ENCODE measurements at places on chromosomes 1 and 21.

GRCh38 chr21:31503467-31503866 lies 156.0 kb upstream of the SOD1 start:
- no peak for DNase-seq

- DNase-seq, result no peak
These were observed 55.8 kb upstream of the RC3H1 start for GRCh38 chr1:174077749-174078490.

DNA sequence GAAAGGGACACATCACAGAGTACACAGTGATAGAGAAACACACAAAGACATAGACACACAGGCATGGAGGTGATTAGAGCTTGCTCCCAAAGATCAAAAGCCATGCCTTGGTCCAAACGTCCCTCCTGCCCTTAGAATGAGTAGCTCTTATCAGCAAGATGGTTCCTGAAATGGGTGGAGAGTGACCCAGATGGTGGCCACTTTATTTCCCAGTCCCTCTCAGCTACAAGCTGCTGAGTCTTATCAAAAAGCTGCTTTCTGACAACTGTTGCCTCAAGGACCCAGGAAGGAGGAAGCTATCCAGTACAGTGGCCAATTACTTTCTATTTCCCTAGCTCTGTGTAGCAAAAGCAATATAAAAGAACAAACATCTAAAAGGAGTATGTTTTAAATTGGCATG lies 7.7 kb upstream of the CLCA1 start:
- no peak for DNase-seq

DNA sequence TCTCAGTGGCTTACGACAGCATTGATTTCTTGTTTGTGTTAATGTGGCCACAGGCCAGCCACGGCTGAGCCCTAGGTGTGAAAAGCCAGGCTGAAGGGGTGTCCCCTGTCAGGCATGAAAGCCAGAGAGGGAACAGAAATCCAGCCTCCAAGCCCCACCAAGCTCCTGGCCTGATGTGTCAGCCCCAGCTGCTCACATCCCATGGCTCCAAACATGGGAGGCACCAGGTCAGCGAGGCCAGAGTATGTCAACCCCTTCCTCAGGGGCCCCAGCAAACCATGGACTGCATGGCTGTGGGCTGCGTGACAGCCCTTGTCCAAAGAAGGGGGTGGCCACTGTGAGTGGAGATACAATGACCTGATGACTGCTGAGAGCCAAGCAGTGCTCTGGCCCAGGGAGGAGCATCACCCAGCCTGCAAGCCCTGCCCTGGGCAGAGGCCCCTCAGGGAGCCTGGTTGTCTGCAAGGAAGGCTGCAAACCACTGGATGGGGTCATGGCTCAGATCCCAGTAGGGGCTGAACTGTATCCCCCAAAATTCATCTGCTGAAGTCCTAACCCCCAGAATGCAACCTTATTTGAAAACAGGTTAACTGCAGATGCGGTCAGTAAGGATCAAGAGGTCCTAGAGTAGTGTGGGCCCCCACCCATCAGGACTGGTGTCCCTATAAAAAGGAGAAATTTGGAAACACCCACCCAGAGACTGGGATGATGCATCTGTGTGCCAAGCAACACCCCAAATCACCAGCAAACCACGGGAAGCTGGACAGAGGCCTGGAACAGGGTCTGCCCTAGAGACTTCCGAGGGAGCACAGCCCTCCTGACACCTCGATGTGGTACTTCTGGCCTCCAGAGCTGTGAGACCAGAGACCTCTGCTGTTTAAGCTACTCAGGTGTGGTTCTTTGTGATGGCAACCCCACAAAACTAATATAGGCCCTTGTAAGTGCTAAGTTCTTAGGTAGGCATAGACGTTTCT lies 3.3 kb upstream of the MX2 start:
- no peak for DNase-seq

DNA sequence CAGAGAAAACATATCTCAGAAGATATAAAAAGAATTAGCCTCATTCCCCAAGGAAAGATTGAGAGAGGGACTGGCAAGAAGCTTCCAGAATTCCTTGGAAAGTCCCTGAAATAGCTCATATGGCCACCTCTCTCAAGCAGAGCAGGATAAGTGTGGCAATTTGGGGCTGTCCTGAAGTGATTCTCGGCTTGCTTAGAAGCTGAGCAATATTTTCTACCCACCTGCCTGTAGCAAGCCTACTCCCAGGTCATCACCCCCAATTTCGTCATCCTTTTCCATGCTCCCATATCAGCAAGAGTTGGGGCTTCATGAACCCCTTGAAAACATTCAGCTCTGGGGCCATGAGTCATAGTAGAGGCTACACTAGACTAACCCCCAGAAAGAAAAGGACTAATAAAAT lies 131.5 kb downstream of the PLPP3 start:
- DNase-seq, result no peak

Data from activated CD4-positive, CD25-positive, alpha-beta regulatory T cell treated with anti-CD3 and anti-CD28 coated beads, Interleukin-2, amount 50 U/mL, for 16 hours (primary cell).